ENCODE measurements at places on chromosomes 5 and 9. TPM values are rescaled to one million over a fixed set of nuclear protein-coding genes. Genes with fewer than 3 reads are reported as not detected.
A peak's percentile ranks its signal among the peaks of the same experiment; 100 is the strongest.

LYSMD3 gene
- 8.2 TPM for total RNA-seq

HIGD2A gene
- 65.6 TPM for total RNA-seq

F2RL2 gene
- 3.6 TPM for total RNA-seq

GRCh38 chr5:61089351-61089750 is 72.9 kb downstream of the SMIM15 start:
- no peak for DNase-seq

ADGRD2 gene
- 0.43 TPM for total RNA-seq

- DNase-seq, result no peak
Observed at GRCh38 chr5:137706841-137707240, 29.0 kb downstream of the KLHL3 start.

GRCh38 chr5:107127878-107128277 is 542.9 kb downstream of the EFNA5 start:
- no peak for DNase-seq

DNA sequence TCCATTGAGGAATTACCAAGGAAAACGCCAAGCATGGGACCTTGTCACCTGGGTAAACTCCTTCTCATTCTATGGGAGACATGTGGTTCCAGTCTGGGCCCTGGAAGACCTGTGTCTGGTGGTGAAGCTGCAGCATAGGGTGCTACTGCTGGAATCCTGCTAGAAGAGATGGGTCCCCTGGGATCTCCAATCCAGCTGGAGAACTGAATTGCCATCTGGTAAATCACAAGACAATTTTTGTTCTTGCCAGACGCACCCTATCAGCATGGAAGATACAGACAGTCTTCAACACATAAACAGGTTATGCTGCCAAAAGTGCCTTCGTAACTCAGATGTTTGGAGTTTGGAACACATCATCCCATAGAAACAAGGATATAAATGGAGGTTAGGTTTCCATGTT is 424.0 kb upstream of the BRINP1 start:
- no peak for DNase-seq

BTF3 gene
- 885 TPM for total RNA-seq

DPYSL3 gene
- total RNA-seq, result 414 TPM

GRCh38 chr5:133338504-133339355 is 273.6 kb downstream of the FSTL4 start:
- DNase-seq, result no peak

GRCh38 chr9:134988706-134989105 is 71.0 kb upstream of the FCN1 start:
- DNase-seq, result no peak

CDO1 gene
- total RNA-seq, result 18.4 TPM

- DNase-seq, result peak; percentile 29
Observed at GRCh38 chr5:133870661-133871060, 97.8 kb downstream of the C5orf15 start.

DNA sequence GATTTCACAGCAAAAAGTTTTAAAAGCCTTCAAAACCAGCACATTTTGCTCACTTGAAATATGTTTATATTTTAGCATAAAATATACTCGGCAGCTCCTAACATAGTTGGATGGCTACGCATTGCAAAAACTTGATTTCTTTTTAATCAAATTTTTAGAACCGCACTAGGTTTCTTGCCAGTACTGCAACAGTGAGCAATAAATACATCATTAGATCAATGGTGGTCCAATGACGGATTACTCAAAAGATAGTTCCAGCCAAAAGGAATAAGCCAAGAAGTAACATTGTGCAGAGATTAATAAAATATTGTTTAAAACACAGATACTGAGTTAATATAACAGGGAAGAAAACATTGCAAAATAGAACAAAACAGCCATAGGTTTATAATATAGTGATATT is 5.5 kb downstream of the MARCHF3 start:
- DNase-seq, result no peak

- DNase-seq, result no peak
Observed at GRCh38 chr5:82538339-82539034, 260.3 kb upstream of the RPS23 start.

- no peak for DNase-seq
Observed at GRCh38 chr5:133775584-133776304, 163.4 kb upstream of the FSTL4 start.

DNA sequence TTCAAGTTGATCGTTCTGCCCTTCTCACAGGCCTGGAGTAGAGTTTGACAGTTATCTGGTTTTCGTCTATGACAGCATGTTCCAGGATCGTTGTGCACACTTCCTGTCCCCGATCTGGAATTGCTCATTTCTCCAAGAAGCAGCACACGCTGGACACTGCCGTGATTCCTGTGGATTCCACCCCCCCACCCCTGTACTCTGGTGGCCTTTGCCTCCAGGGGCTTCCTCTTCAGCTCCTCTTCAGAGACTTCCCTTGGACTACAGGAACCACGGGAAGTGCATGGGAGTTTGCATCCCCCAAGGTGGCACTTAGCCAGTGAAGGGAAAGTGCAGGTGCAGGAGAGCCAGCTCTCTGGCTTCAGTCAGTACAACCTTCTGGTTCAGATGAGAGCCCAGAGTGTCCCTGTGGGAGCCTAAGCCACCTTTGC is 160.7 kb downstream of the CACNA1B start:
- no peak for DNase-seq

DNA sequence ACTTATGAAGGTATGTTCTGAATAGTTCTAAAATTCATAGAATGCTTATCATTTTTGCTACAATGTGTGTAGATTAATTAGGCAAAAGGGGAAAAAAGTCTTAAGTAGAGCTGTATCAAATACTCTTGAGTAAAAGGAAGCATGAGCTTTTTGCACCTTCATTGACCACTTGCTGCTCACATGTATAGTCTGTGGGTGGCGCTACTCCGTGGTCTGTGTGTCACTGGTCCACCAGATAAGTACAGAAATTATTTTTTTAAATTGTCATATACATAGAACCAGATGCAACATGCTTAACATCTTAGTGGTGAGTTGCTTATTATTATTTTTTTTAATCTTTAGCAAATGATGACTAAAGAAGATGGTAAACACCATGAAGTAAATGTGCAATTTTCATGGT is 130.2 kb downstream of the MAN2A1 start:
- no peak for DNase-seq

DNA sequence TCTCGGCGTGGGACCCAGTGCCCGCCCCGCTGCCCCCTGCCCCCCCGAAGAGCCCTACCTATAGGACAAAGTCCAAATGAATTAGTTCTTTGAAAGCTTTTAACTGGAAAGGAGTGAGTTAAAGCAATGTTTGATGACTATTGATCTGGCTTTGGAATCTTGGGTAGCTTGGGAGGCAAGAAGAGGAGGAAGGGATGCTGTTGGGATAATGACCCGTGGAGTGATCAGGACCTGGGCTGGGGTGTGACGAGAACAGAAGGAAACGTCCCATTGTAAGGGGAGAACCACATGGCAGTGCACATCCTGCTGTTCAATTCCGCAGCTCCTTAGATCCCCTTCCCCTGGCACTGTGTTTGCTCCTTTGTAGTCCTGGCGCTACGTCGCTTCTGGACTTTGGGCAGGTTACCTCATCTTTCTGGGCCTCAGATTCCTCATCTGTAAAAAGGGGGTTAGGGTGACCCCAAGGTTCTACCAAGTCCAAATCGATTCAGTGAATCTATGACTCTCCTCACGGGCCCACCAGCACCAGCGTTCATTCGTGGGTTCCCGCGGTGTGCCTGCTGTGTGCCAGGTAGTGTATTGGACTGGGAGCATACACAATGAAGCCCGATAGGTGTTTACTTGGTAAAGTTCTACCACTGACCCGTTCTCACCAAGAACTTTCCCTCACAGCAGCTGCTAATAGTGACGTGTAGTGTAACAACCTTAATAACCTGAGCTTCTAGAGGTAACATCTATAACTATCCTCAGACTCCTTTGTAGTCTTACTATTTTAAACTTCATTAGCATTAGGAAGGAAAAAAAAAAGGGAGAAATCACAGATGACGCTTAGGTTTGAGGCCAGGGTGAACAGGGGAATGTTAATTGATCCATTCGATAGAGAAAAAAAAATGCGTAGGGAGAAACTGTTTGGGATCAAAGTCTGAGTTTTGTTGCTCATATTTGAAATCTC is 1.1 kb upstream of the NADK2 start:
- DNase-seq, result no peak

- no peak for DNase-seq
Observed at GRCh38 chr5:84403773-84404172, 19.1 kb upstream of the EDIL3 start.

DNA sequence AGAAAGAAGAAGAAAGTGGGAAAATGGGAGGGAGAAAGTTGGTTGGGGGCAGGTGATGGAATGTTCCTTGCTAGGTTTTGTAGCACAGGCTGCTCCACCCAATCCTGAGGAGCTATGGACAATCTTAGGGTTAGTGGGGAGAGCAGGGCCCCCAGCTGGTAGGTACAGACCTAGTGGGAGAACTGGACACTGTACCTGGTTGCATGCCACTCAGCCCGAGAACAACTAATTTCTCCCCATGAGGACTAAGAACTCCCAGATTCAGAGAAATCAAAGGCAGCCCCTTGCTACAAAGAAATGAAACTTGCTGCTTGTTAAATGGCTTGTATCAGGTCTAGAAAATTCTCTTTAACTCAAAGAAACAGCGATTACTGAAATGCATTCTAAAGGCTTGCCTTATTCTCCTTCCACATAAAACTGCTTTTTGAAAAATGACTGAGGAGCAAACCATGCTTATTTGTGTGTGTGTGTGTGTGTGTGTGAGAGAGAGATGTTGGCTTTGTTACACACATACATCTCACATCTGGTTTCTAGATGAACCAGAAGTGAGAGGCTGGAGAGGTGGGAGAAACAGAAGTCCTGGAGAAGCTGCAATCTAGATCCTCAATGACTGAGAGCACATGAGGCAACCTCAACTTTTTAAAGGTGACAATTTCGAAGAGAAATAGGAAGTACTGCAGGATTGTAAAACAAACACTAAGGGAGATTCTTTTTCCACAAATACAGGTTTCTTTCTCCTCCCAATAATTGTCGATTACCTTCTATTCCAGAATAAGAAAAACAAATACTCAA is 28.9 kb downstream of the FYB1 start:
- no peak for DNase-seq

LCN1 gene
- total RNA-seq, result not detected

EGFLAM gene
- total RNA-seq, result 0.15 TPM

DNA sequence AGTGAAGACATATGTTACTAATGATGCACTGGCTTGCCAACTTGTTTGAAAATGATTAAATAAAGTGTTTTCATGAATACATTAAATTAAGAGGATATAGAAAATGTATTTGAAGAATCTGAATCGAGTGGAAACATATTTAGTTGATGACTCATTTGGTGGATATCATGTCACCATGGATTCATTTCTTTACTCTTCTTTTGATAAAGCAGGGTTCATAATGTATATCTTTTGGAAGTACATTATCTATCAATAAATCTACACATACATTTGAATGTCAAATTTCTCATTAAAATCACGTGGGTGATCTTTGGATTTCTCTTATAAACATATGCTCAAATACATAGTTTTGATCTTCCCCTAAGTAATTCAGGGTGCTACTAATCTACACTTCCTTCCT is 1148.1 kb upstream of the ACO1 start:
- DNase-seq, result no peak

PKD2L2 gene
- not detected for total RNA-seq

DNA sequence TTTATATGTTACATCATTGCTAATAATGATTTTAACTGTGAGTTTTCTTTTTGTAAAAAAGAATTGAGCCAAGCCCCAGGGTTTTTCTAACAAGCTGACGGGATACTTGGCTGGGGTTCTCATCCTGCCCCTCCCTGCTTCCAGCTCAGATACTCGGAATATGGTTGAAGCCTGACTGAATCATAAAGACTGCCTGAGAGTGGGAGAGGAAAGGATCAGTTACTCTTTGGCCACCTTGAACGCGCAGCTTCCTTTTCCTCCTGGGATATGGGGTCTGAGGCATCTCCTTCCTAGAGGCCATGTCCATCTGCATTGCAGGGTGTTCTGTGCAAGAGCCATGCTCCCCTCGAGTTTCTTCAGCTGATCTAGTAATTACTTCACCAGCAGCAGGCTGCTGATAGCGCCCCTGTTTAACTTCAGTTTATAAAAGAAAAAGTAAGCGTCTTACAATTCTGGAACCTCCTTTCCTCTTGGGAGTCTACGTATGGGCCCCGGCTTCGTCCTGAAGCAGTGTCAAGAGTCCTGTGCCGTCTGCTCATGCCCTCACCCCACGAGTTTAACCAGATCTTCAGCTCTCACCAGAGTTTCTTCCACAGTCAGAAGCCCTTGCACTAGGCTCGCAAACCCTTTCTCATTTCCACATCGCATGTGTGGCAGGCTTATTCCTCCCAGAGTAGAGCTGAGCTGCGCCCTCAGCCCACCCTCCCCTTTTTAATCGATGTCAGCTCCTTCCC is 130.0 kb downstream of the MVB12B start:
- no peak for DNase-seq

DNA sequence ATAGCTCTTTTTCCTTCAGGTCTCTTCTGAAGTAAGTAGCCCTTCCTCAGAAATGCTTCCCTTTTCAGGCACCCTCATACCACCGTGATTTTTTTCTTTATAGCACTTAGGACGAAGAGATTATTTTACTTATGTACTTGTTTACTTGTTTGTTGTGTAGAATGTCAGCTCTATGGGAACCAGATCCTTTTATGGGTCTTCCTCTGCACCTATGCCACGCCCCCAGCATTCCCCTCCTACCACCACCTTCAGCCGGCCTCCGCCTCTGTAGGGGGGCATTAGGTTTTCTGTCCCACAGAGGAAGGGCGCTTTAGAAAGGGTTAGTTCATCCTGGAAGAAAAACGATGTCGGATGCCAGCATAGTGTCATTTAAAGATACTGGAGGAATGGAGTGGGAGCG is 1.8 kb downstream of the CDKN2B-AS1 start:
- DNase-seq, result peak; percentile 51

DNA sequence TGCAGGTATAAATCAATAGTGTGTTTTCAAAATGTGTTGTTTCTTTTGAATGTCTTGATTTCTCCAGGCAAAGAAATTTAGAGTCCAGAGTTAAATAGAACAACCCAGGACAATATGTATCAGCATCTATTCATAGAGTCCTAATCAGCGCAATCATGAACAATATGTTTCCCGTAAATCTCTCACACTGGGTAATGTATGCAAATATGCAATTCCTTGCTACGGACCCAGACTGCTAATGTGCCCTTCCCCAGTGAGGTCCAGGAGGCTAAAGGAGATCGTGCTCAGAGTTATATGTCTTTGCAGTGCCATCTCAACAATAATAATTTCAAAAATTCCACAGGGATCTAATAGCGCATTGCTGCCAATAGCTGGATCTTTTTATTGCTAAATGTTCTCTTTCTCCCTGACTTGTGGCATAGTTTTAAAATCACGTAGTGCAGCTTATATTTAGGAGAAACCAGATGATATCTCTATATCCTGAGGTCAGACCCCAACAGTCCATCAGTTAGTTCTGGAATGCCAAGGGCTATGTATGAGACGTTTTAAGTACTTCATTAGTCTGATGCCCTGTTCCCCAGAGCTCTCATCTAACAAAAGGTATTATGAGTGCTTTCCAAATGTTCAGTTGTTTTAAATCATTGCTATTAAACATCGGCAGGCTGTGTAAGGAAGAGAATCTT is 145.1 kb downstream of the MARCHF11 start:
- no peak for DNase-seq

ACOT12 gene
- not detected for total RNA-seq

DNA sequence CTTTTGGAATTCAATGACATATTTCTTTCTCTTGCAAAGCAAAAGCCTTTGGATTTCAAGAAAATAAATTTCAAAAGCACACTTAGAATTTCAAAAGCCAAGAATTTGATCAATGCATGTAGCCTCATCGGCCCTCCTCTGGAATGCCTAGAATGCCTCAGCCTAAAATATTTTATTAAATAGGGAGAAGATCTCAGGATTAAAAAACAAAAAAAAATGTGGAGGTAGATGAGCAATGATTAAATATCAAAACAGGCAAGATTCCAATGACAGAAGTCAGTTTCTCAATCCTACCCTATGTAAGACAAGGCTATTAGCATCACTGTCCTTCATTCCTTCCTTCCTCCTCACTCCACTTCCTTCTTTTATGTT is 169.0 kb downstream of the CDH6 start:
- no peak for DNase-seq

DPM2 gene
- 20.5 TPM for total RNA-seq
